CD4-positive, alpha-beta T cell treated with Interleukin-4 for 4 hours (primary cell): ENCODE measurements at places on chromosomes 3 and 15.

GRCh38 chr3:88703501-88704059 lies 403.8 kb upstream of the EPHA3 start:
- no peak for DNase-seq

DNA sequence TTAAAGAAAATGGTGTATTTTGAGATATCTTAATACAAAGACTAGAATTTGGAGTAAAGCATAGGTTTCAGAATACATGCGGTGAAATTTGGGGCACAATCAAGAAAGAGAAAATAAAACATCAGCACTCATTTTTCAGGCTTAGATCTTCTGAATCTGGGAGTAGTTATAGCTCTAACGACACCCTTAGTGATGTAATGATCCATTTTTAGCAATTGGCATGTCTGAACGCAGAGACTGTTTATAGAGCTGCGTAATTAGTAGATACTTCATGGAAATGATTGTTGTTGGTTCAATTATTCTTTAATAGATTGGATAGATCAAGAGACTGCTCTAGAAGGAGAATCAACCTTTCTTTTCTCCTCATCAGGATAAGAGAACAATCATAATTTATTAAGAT lies 47.5 kb upstream of the SNRK start:
- no peak for DNase-seq

GRCh38 chr3:65978116-65978515 lies 60.6 kb downstream of the MAGI1 start:
- DNase-seq: no peak

DNA sequence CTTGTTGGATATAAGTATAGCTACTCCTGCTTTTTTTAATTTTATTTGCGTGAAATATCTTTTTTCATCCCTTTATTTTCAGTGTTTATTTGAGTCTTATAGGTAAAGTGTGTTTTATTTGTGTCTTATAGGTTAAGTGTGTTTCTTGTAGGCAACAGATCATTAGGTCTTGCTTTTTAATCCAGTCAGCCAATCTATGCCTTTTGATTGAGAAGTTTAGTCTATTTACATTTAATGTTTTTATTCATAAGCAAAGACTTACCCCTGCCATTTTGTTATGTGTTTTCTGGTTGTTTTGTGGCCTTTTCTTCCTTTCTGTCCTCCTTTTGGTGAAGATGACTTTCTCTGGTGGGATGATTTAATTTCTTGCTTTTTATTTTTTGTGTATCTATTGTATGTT lies 232.0 kb downstream of the RAP2B start:
- no peak for DNase-seq

- no peak for DNase-seq
Observed at GRCh38 chr15:51866751-51867150, 37.3 kb downstream of the TMOD3 start.

DNA sequence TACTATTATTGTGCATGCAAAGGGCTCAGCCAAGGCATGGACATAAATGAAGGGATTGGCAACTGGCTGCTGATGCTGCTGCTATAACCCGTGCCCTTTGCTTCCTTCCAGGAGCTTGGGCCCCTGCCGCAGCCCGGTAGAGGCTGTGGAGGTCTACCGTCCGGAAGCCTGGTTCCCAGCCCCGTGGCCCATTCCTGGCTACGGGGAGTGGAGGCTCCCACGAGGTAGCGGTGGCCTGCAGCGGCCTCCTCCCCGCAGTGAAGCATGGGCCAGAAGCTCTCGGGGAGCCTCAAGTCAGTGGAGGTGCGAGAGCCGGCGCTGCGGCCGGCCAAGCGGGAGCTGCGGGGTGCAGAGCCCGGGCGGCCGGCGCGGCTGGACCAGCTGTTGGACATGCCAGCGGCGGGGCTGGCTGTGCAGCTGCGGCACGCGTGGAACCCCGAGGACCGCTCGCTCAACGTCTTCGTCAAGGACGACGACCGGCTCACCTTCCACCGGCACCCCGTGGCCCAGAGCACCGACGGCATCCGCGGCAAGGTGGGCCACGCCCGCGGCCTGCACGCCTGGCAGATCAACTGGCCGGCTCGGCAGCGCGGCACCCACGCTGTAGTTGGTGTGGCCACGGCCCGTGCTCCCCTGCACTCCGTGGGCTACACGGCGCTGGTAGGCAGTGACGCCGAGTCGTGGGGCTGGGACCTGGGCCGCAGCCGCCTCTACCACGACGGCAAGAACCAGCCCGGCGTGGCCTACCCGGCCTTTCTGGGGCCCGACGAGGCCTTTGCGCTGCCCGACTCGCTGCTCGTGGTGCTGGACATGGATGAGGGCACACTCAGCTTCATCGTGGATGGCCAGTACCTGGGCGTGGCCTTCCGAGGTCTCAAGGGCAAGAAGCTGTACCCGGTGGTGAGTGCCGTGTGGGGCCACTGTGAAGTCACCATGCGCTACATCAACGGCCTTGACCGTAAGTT lies 15.0 kb downstream of the SPSB4 start:
- DNase-seq: no peak

GRCh38 chr3:90052425-90052950 lies 945.1 kb downstream of the EPHA3 start:
- DNase-seq: no peak

DNA sequence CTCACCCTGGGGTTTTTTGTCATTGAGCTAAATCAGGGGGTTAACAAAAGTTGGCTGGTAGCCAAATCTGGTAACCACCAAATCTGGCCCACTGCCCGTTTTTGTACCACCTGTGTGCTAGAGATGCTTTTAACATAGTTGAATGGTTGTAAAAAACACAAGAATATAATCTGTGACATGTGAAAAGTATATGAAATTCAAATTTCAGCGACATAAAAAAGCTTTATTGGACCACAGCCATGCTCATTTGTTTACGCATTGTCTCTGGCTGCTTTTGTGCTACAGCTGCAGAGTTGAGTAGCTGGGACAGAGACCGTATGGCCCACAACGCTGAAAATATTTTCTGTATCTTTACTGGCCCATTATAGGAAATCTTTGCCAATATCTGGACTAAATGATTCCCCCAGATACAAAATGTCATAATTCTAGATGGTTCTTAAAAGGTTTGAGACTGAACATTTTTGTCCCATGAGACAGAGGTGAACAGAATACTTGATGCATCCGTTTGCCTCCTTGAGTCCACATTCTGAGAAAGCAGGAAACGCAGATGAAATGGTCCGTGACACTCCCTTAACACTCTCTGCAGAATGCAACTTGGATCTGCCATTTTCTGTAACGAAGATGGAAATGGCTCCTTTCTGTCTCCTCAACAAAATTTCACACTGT lies 120.9 kb upstream of the PDZRN3 start:
- DNase-seq: no peak

DNA sequence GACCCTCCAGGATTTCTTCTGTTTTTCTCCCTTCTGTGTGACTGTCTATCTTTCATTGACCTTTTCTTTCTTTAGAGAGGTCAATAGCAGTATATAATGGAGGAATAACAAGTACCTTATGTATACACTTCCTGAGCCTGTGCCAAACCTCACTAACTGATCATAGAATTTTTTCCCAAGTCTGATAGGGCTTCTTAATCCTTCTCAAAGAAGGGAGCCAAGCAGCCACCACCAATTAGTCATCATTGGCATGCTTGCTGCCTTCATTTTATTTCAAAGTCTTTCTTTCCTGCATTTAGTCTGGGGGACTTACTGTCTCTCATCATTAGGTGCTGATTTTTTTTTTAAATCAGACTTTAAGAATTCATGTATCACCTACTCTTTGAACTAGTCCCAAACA lies 327.0 kb downstream of the FEZF2 start:
- DNase-seq: no peak

- DNase-seq: no peak
Observed at GRCh38 chr15:84714821-84715220, 1.1 kb downstream of the SEC11A start.

DNA sequence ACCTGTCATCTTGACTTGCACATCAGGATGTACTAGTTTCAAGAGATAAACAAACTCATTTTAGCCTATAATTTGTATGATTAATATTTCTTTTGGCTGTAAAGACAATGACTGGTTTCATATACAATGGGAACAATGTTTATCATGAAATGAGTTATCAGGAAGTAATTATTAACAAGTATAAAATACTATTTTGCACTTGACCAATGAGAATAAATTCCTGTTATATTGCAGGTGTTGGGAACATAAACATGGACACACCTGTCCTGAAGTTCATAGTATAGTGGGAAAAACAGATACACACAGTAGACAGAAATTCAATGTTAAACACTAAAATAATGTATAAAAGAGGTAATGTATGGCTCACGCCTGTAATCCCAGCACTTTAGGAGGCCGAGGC lies 56.9 kb downstream of the UBR1 start:
- DNase-seq: no peak

GRCh38 chr15:32972686-32973085 lies 221.8 kb downstream of the FMN1 start:
- DNase-seq: no peak

- no peak for DNase-seq
Observed at GRCh38 chr3:180188512-180189309, 152.0 kb upstream of the PEX5L start.

GRCh38 chr3:23112491-23112890 lies 90.6 kb upstream of the UBE2E2 start:
- DNase-seq: no peak

GRCh38 chr3:123660900-123661299 lies 76.0 kb upstream of the HACD2 start:
- DNase-seq: no peak

GRCh38 chr3:133494469-133494868 lies 79.0 kb upstream of the CDV3 start:
- DNase-seq: no peak

GRCh38 chr3:194163697-194164096 lies 27.7 kb downstream of the HES1 start:
- no peak for DNase-seq

DNA sequence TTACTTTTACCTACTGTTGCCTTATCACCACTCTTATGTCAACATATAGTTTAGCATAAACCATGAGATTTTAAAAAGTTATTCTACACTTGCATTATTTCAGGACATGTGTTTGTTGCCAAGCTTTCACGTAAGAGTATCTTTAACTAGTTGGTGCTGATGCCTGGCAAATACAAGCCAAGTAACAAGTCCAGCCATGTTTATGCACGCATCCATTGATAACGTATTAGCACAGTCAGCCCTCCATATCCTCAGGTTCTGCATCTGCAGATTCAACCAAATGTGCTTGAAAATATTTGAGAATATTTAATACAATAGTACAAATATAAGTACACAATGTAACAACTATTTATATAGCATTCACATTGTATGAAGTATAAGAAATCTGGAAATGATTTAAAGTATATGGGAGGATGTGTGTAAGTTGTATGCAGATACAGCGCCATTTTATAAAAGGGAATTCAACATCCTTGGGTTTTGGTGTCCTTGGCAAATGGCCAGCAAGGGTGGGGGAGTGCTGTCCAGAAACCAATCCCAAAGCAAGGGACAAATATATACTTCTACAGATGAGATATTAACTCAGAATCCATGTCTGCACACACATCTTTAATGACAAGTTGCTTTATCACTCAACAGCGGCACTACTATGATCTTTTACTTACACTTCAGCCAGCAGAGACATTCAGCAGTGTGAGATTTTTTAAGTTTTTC lies 8.7 kb upstream of the SETD5 start:
- DNase-seq: no peak

GRCh38 chr3:151347432-151347831 lies 18.1 kb upstream of the P2RY13 start:
- DNase-seq: no peak

DNA sequence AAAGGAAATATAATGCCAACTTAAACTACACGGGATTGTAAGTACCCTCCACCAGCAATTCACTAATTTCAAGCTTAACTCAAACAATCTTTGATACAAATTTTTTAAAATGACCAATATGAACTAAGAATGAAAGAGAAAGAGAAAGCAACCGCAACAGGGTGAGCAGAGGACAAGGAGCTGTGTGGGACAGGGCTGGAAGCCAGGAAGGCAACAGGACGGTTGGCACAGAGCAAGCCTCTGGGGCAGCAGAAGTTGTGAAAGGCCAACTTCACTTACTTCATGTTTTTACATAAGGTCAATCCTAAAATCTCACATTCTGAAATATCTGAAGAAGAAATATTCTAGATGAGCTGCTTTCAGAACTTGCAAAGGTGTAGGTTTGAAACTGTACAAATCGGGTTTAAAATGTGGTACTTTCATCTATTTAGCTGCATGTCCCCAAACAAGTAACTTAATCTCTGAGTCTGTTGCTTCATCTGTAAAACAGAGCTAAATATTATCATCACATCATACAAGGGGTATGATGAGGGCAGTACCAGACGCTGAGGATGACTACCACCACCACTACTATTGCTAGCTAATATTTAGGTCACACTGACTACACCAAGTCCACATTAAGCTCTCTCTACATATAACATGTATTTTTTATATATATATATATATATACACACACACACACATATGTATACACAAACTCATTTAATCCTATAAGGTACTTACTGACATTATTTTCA lies 101.7 kb downstream of the IGSF11 start:
- no peak for DNase-seq

DNA sequence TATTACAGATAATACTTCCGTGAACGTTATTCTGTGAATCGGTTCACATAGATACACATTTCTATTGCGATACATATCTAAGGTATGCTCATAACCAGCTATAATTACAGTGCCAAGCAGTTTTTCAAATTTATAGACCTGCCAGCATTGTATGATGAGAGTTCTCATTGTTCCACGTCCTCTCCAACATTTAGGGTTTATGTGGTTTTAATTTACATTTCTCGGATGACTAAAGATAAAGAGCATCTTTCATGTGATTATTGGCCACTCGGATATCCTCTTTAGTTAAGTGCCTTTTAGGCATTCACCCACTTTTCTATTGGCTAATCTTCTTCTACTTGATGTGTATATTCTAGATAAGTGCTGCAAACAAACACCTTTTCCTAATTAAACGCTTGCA lies 134.7 kb upstream of the CCDC54 start:
- no peak for DNase-seq

DNA sequence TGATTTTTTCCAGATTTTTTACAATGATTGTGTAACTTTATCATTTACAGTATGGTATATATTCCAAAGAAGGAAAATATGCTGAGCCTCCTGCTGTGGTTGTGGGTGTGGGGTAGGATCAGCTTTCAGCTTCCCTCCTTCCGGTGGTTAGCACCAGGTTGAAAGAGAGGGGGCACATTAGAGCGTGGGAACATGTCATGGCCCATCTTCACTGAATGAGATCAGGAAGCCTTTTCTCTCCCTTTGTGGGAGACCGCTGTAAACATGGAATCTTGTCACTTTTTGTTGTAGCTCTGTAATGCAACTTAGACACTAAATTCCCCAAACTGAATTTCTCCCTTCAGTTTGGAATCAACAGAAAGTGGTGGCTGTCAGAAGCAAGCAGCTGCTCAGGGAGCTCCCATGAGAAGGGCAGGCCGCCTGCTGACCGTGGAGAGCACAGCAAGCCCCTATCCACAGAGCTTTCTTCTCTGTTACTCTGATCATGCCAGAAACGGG lies 86.7 kb upstream of the LIMD1 start:
- no peak for DNase-seq

- DNase-seq: no peak
Observed at GRCh38 chr3:14431452-14431916, 29.1 kb downstream of the SLC6A6 start.

- DNase-seq: no peak
Observed at GRCh38 chr15:39936681-39937080, 2.8 kb downstream of the EIF2AK4 start.
